ENCODE measurements at places on chromosomes 11 and 22.
A peak's percentile ranks its signal among the peaks of the same experiment; 100 is the strongest.

GRCh38 chr22:19766511-19767426 lies 6.2 kb downstream of the TBX1 start:
- no peak for DNase-seq

GRCh38 chr22:31363885-31364465 lies 17.8 kb upstream of the PATZ1 start:
- no peak for DNase-seq

DNA sequence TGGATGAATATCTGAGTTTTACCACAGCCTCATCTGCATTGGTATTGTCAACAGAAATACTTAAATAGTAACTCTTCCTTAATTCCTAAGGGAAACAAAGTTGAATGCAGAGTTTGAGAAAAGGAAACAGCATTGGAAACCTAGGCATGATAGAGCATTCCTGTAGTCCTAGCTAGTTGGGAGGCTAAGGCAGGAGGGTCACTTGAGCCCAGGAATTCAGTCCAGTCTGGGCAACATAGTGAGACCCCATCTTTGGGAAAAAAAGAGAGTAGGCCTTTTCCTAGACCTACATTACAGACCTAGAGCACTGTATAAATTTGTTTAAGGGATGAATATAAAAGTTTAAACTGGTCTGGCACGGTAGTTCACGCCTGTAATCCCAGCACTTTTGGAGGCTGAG lies 13.4 kb downstream of the PAFAH1B2 start:
- DNase-seq, result no peak

- DNase-seq, result no peak
Measured at GRCh38 chr11:987671-988070, 48.8 kb downstream of the MUC6 start.

GRCh38 chr11:8217926-8218325 lies 45.8 kb downstream of the LMO1 start:
- no peak for DNase-seq

DNA sequence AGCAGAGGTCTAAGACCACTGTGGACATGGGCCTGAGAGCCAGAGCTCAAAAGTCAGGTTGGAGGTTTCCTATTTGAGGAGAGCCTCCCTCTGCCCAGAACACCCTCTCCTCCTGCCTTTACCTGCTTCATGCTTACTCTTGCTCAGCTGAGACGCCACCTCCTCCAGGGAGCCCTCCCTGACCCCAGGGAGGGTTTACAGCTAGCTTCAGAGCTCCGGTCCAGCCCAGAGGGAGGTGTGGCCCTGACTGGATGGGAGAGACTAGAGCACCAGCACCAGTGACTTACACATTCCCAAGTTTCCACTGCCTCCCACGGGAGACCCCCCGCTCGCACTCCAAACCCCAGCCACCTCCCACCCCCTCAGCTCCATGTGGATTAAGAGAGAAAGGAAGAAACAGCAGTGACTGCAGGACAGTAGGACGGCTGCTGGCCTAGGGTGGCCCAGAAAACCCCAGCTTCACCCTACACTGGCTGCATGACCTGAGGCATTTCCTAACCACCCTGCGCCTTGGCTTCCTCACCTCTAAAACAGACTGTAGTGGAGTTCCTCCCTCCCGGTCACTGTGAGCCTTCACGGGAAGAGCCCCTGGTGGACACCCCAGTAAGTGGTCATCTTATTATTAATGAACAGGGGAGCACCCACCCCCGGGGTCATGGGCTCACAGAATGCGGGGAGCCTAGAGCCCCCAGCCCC lies 24.5 kb upstream of the PDGFB start:
- DNase-seq, result no peak

DNA sequence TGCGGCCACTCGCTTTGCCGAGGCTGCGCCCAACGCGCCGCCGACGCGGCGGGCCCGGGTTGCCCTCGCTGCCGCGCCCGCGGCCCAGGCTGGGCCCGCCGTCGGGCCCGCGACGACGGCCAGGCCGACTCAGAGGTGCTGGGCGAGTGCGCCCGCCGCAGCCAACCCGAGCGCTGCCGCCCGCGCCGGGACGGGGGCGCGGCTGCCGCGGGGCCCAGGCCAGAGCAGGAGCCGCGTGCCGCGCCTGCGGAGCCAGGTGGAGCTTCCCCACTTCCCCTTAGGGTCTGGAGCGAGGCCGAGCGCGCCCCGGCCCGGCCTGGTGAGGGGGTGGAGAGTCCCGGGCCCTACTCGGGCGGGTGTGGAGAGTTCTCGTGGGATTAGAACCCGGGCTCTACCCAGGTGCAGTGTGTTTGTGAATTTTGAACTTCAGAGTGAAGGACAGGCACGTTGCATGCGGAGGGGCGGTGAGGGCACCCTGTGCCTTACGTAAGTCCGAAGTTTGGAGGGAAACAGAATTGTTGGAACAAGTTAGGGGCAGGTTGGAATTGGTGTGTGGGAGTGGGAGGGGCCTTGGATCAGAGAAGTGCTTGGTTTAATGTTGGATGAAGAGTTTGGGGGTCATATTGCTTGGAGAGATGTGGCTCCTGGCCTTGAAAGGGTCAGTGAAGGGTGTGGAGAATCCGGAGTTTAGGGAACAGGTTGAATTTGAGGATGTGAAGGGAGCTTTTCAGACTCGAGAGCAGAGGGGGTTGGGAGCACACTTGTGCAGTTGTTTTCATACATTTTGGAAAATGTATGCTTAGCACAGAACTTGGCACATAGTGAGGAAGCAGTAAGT lies 697 bp downstream of the RNF169 start:
- no peak for DNase-seq

- DNase-seq, result no peak
Measured at GRCh38 chr11:102267609-102268008, 49.7 kb upstream of the BIRC3 start.

- no peak for DNase-seq
Measured at GRCh38 chr11:72331761-72332160, 87.8 kb upstream of the PHOX2A start.

GRCh38 chr11:79346021-79346420 lies 94.8 kb downstream of the TENM4 start:
- DNase-seq, result no peak

DNA sequence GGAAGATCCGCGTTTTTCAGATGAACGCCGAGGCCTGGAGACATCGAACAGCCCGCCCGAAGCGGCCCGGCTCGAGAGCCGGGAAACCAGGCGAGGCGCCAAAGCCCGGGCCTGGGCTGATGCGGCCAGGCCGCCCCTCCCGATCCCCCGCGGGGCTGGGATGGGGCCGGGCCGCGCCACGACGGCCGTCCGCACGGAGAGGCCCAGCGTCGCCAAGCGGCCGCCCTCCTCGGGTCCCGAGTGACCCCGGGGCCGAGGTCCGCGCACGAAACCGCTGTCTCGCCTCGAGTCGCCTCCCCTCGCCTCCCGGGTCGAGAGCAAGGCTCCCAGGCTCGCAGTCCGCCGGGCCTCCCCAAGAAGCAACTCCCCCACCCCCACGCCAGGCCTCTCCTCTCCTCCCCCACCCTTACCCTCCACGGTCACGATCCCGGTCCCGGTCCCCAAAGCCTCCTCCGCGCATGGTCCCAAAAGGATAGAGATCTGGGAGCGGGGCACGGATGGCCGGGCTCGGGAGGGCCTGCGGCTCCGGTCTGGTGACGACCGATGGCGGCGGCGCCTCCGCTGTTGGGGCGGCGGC lies 482 bp downstream of the DDX17 start:
- DNase-seq, result peak; percentile 63

GRCh38 chr11:1619449-1619848 lies 2.5 kb downstream of the KRTAP5-4 start:
- DNase-seq, result no peak

GRCh38 chr11:78612721-78613377 lies 38.2 kb upstream of the NARS2 start:
- DNase-seq, result no peak

- DNase-seq, result no peak
Measured at GRCh38 chr11:57071829-57072228, 83.1 kb downstream of the OR5AK2 start.

- DNase-seq, result no peak
Measured at GRCh38 chr11:40161854-40162410, 1297.5 kb downstream of the LRRC4C start.

DNA sequence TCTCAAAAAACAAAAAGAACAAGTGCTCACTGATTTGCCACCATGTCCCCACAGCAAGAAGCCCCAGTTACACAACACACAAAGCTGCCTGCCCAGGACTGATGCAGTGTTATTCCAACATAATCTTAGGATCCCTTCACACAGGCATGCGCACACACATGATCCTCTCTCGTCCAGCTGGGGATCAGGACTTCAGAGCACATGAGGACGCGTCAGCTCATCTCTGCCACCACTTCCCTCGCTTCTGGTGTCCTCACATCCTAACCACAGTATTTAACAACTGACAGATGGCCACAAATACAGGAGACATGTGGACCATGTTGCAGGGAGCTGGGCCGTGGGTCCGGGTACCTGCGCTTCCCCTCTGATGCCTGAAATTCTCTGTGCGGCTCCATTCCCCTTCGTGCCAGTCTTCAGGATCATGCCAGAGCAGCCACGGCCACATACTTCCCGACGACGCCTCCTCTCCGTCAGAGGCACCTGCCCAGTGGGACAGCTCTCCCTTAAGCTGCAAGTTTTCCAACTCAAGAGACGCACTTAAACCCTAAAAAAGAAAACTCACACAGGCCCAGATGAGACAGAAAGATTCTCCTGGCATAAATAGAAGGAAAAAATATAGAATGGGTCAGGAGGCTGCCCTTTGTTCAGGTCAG lies 68.3 kb downstream of the PACSIN2 start:
- DNase-seq, result no peak

DNA sequence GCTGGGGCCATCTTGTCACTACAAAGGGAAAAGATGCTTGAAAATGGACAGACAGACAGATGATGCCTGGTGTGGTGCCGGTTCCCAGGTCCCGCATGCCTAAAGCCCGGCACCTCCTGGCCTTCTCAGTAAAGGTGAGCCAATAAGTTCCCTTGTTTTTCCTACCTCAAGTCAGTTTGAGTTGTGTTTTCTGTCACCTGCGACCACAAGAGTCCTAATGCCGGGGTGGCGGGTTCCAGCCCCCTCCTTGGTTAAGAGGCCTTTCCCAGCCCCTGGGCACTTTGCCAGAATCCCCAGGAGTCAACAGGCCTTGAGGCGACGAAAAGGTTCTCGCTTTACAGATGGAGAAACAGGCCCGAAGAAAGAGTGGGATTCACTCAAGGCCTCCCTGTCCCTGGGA lies 9.0 kb downstream of the FGF19 start:
- DNase-seq, result no peak

DNA sequence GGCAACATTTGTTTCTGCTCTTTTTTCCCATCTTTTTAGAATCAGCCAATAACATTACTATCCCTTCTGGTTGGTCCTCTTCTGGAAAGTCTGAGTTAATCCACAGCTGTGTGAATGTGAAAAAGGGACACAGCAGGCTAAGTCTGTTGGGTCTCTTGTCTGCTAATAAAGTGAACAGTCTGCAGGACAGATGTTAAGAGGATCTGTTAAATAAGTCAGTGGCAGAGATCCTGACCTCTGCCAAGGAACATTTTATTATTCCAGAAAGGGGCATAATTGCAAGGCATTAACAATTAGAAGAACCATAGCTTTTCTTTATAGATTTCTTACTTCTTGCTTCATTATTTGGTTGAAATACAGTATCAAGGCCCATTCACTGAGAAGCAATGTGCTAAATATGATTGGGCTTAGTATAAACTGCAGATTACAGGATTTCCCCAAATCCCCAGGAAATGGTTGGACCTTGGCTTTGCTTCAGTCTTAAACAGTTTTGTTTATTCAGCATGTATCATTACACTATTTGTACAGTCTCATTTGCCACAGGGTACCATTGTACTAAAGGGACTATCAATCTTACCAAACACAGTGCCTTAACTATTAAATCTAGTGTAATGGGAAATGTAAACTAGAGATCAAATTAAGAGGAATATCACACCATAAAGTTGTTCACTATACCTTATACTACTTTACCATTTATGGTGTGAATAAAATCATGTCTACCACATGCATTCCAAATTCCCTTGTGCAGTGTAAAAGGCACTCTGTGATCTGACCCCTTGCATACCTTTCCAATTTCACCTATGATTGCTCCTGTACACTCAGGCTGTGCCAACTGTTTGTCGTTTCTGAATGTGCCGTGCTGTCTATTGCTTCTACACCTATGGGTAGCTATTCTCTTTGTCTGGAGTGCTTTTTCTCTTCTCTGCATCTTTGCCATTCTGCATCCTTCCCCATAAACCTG lies 274.0 kb downstream of the SOX6 start:
- DNase-seq, result no peak

DNA sequence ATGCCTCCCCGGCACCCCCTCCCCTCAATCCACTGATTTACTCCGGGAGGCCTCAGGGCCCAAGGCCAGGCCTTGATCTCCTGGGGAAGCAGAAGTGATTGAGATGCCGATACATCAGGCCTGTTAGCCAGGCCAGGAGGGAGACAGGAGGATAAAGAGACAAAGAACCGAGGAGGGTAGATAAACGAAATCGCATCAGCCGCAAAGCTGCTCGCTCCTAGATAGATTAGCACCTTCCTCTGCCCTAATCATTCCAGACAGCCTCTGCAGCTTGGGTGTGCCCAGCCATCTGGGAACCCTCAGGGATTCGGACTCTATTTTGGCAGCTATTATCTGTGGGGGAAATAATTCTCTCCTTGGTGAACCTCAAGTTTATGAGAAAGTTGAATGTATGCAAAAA lies 121.2 kb downstream of the ABTB2 start:
- no peak for DNase-seq

- no peak for DNase-seq
Measured at GRCh38 chr11:122491509-122491908, 164.0 kb upstream of the UBASH3B start.

- no peak for DNase-seq
Measured at GRCh38 chr22:45868571-45869339, 108.2 kb downstream of the WNT7B start.

GRCh38 chr11:11992257-11993212 lies 15.9 kb downstream of the DKK3 start:
- DNase-seq, result no peak

DNA sequence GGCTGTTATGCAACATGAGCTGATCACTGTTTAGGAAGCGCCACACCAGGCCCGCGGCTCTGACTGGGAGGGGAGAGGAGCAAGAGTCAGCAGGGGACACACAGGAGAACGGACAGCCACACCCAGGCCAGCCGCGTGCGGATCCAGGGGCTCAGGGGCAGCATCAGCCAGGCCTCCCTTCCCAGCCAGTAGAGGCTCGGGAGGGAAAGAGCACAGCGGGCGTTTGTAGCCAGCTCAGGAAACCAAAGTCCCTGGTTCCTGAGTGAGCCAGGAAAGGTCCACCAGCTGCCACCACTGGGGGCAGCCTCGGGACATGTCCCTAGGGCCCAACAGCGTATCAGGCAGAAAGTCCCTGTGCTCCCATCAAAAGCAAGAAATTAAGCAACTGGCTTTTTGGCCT lies 71.8 kb upstream of the PITPNB start:
- DNase-seq, result no peak

- no peak for DNase-seq
Measured at GRCh38 chr11:13667795-13668101, 720 bp upstream of the FAR1 start.

All from naive thymus-derived CD8-positive, alpha-beta T cell (primary cell).